ENCODE measurements at places on chromosomes 3 and 15. TPM values are rescaled to one million over a fixed set of nuclear protein-coding genes. Genes with fewer than 3 reads are reported as not detected.

DNA sequence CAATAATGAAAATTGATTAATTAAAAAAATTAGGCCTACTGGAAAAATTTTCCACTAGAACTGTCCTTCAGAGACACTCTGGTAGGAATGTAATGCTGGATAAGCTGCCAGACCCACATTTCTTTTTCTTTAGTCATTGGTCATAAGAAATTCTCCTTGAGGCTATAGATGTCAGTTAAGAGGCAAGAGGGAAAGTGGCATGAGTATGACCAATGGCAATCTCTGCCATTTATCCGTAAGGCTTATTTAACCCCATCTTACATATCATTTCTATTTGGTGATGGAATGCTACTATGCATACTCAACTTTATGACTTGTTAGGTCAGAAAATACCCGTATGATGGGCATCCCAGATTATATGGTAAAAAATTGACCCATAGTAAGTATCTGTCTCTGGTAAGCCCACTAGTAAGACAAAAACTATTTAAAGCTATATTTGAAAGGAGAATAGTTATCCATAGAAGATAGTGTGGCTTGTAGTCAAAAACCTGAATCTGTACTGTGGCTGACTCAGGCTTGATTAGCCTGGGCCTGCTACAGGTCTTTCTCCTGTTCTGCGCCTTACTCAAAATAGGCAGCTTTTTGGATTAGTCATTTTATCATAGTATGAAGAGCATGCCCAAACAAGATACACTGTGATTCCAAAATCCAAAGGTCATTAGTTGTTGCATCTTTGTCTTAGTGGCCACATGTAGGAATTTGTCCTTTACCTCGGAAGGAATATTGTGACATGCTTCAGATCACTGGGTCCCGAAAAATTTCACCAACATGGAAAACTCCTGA, 314.7 kb downstream of the PYDC2 start:
- DNase-seq = no peak

DNA sequence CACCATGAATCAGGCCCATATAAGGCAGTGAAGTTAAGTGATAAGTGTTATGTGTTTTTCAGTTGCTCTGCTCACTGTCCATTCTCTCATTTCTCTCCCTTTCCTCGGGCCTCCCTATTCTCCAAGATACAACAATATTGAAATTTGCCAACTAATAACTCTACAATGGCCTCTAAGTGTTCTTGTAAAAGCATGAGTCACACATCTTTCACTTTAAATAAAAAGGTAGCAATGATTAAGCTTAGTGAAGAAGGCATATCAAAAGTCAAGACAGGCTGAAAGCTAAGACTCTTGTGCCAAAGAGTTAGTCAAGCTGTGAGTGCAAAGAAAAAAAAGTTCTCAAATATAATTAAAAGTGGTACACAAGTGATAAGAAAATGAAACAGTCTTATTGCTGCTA, 675.4 kb downstream of the OTOL1 start:
- no peak for DNase-seq

GRCh38 chr3:4508048-4508981, 15.2 kb downstream of the ITPR1 start:
- DNase-seq = no peak

- no peak for DNase-seq
Measured at GRCh38 chr3:154955907-154956533, 124.1 kb upstream of the MME start.

DNA sequence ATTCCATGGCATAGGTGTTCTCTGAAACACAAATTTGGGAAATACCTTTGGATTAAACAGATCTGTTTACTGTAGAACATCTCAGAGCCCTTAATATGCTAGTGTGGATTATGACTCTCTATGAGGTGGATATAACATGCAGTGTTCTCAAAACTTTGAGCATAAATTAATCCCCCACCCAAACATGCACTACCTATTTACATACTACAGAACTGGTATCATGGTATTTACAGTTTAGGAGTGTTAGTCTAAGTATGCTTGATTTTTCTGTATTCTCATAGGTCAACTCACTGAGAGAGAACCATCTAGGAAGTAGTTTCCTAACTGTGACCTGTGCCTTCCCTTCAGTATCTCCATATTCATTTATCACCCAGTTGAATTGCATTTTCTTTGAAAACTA, 30.9 kb upstream of the ZNF609 start:
- no peak for DNase-seq

GRCh38 chr3:114194750-114195149, 15.9 kb upstream of the DRD3 start:
- no peak for DNase-seq

- DNase-seq = no peak
Measured at GRCh38 chr3:55622116-55622515, 135.0 kb upstream of the WNT5A start.

The XPC gene
- total RNA-seq = 24.5 TPM

The KAT2B gene
- total RNA-seq = 19.6 TPM

The AADACL2 gene
- not detected for total RNA-seq

DNA sequence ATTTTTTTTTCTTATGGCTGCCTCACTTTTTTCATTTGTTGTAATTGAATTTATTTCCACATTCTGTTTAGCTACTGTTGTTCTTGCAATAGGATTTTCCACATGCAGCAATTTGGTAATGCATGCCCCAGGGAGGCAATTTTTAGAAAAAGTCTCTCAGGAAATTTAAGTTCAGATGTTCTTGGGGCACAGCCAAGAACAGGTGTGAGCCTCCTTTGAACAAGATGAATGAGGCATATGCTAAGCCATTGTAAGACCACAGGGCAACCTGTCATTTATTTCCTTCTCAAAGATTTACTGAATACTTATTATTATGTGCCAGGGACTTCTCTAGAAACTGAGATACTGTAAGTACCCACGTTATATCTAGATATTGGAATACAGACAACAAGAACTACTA, 549.5 kb downstream of the DIPK2A start:
- DNase-seq = no peak

- DNase-seq = no peak
Measured at GRCh38 chr15:75036212-75036616, 12.8 kb downstream of the PPCDC start.

- no peak for DNase-seq
Measured at GRCh38 chr3:4577721-4578120, 84.6 kb downstream of the ITPR1 start.

- no peak for DNase-seq
Measured at GRCh38 chr15:93274257-93274656, 185.2 kb upstream of the RGMA start.

DNA sequence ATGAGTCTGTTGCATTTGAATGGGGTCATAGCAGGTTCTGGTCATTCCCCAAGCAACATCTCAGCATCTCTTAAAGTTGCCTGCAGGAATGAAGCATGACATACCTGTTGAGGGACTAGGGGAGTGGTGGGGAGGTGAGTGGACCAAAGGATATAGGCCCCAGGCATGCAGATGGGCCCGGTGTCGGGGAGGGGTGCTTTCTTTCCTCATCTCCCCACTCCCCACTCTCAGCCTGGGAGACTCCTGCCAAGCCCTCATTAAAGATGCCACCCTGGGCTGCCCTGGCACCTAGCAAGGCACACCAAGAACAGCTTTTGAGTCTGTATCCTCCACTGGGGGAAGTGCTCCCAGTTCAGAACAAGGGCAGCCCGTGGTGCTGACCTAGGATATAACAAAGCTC, 54.2 kb downstream of the GRIP2 start:
- DNase-seq = no peak

The PAQR9 gene
- not detected for total RNA-seq

DNA sequence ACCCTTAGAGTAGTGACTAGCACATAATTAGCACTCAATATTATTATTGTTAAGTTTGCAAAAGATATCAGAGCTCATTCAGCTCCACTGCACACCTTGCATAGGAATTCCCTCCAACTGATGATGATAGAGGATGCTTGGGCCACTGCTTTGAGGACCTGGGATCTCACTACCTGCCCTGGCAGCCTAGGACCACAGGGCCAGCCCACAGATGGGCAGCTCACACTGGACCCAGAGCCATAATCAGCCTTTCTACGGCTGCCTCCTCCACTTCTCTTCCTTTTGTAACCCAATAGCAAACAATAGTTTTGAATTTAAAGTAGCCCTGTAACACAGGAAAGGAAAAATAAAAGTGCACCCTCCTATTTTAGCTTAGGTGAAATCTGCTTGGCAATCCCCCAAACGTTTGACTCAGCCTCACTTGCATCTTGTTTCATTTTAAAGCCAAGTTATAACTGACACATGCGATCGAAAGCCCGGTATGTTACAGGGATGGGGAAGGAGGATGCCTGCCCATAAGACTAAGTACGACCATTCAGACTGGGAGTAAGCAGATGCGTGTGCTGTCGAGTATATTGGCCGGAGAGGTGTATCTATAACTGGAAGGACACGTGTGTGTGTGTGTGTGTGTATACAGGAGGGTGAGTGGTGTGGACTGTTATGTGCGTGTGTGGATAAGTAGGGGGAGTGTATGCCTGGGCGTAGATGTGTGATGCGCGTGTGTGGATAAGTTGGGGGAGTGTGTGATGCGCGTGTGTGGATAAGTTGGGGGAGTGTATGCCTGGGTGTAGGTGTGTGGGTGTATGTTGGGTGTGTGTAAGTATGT, 65.9 kb downstream of the CPN2 start:
- no peak for DNase-seq

DNA sequence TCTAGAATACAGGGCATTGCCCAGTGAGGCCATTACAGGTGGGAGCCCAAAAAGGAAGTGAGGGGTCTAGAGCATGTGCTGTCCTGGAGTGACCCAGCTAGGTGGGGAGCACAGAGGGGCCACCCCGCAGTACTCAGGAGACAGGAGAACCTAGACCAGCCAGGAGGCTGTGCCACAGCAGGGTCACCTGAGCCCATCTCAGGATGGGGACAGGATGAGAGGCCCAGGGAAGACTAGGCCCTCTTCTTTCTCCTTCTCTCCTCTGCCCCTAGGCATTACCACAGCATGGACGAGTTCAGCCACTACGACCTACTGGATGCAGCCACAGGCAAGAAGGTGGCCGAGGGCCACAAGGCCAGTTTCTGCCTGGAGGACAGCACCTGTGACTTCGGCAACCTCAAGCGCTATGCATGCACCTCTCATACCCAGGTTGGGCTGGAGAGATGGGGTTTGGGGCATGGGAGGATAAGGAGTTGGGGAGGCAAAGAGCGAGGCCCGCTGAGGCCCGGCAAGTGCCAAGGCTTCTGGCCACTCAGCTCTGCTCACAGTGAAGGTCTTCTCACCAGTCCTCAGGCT, 20.6 kb downstream of the LOXL1 start:
- DNase-seq = no peak

DNA sequence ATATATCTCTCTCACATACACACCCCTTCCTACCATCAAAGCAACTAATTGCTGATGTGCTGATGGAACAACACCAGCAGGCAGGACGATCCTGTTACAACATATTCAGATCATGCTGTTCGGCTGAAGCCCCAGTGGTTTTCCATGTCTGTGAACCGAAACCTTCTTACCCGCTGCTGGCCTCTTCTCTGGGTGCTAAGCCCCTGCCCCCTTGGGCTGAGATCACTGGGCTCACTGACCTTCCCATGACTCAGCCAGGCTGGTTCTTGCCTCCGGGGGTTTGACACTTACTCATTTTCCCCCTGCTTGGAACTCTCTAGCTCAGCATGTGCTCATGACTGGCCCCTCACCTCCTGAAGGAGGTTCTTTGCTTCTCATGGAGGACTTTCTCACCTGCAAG, 122.0 kb upstream of the RGMA start:
- DNase-seq = no peak

- DNase-seq = no peak
Measured at GRCh38 chr3:58952128-58952917, 97.5 kb downstream of the CFAP20DC start.

The H1-8 gene
- total RNA-seq = not detected

DNA sequence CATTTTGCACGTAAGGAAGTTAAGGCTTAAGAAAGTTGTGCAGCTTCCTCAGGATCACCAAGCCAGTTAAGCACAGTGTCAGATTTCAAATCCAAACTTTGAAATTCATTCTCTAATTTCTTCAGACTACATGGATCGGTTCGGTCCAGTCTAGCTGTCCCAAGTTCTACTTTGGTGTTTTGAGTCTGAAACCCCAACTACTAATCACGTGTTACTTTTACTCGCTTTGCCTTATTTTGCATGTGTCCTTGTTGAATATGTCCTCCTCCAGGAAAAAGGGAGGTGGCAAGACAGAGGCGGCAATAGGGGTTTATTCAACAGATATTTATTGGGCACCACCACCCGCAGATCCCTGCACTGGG, 522 bp upstream of the GXYLT2 start:
- no peak for DNase-seq

The STX19 gene
- total RNA-seq = not detected

DNA sequence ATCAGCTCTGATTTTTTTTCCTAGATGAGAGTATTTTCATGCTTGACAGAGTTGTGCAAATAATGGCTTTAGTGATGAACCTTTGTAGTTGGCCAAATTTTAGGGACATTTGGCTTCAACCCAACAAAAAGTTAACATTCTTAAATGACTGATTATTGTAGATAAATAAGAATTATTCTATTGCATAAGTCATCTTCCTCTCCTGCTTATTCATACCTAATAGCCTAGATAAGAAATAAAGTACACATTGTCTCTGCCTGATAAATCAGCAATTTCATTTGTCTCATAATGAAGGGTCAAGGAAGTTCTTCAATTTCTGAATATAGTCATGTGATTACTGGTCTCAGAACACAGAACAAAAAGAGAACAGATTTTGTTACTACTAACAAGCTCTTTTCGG, 428.9 kb upstream of the IL12A start:
- DNase-seq = no peak

The CHL1 gene
- total RNA-seq = not detected

The ANKRD34C gene
- not detected for total RNA-seq

DNA sequence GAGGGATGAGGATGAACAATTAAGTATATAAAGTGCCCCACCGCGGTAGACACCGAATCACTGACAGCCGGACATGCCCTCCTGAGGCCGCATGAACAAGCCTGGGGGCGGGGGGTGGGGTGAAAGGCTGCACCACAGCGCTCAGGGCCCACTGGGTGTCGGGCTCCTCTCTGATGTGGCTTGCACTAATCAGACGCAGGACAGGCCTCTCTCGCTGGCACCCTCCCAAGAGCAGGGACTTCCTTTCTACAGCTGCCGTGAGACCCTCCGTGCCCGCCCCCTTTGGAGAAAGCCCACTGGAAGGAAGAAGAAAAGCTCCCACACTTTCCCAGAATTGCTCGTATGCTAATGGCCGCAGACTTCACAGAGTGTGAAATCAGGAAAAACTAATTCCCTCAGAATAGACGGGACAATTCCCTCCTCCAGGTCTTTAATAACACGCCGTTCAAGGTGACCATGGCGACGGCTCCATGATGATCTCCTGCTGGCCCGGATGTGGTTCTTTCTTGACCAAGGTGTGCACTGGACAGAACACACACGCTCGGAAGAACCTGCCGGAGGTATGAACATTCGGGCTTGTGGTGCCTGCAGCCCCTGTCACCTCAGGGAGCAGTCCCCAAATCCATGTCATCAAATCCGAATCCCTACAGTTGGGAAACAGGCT, 32.0 kb downstream of the IQSEC1 start:
- DNase-seq = no peak

The COL6A5 gene
- total RNA-seq = not detected

The SI gene
- total RNA-seq = not detected

DNA sequence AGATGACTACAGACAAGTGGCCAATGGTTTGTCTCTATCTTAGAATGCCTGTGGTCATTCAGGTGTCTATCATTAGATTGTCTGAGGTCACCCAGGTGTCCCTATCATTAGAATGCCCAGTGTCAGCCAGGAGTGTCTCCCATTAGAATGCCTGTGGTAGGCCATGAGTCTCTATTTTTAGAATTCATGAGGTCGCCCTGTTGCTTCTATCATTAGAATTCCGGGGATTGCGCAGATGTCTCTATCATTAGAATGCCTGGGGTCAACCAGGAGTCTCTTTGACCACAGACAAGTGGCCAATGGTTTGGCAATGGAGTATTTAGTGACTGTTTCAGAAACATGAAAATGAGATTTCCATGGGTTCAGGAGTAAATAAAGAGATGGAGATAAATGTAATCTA, 7.6 kb downstream of the RTP2 start:
- DNase-seq = no peak

The LRRIQ4 gene
- 0.32 TPM for total RNA-seq

The CPNE9 gene
- not detected for total RNA-seq
